Spinal cord (tissue), 10 donors: ENCODE measurements at places on chromosomes 3 and 15. TPM values are rescaled to one million over a fixed set of nuclear protein-coding genes. Genes with fewer than 3 reads are reported as not detected.

ISL2 gene
- 5.3 TPM for total RNA-seq

DAZL gene
- total RNA-seq, result 0.06 TPM

FRMD5 gene
- 20.8 TPM for total RNA-seq

ZNF860 gene
- total RNA-seq, result 1.0 TPM

PCNP gene
- 190 TPM for total RNA-seq

PLA2G4B gene
- 8.6 TPM for total RNA-seq

MED12L gene
- 11.9 TPM for total RNA-seq

KCNAB1 gene
- total RNA-seq, result 27.5 TPM

ELL3 gene
- 6.2 TPM for total RNA-seq

LIPC gene
- total RNA-seq, result 0.99 TPM

RBPMS2 gene
- total RNA-seq, result 1.2 TPM

CHRD gene
- 11.4 TPM for total RNA-seq

COL7A1 gene
- 8.4 TPM for total RNA-seq

GHSR gene
- total RNA-seq, result 0.17 TPM

FEZF2 gene
- total RNA-seq, result 0.61 TPM
